ENCODE measurements at places on chromosomes 3 and 15. TPM values are rescaled to one million over a fixed set of nuclear protein-coding genes. Genes with fewer than 3 reads are reported as not detected.

The RNF7 gene
- 117 TPM for total RNA-seq

The TP63 gene
- 0.11 TPM for total RNA-seq

The CEP63 gene
- total RNA-seq: 33.0 TPM

The LIPH gene
- 0.84 TPM for total RNA-seq

The PLSCR5 gene
- not detected for total RNA-seq

The ZBED2 gene
- not detected for total RNA-seq

The C2CD4B gene
- total RNA-seq: 0.72 TPM

The STRIT1 gene
- not detected for total RNA-seq

DNA sequence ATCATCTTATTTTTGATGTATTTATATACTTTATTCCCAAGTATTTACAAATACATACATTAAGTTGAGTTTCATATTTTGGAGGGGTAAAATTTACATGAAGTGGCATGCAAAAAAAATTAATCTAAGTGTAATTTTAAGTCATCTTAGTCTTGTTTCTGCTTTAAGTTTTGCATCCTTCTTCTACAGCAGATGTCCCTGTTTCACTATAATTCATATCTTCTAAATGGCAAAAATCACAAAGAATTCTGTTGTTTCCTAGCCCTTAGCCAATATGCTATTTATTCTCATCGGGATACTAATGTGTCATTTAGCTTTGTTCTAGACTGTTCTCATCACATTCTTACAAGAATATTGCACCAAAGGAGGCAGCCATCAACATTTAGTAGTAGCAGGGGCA lies 831.9 kb downstream of the GBE1 start:
- no peaks in the 10 kb centered on the region for H3K27me3 ChIP-seq
- no peak for DNase-seq
- no peaks in the 10 kb centered on the region for H3K36me3 ChIP-seq
- H3K4me3 ChIP-seq: no peak overlapping the region
- no peak overlapping the region for H3K27ac ChIP-seq

- H3K4me3 ChIP-seq: no peak overlapping the region
- DNase-seq: no peak
- H3K36me3 ChIP-seq: no peaks in the 10 kb centered on the region
- H3K27me3 ChIP-seq: peaks cover 49% of the 10 kb centered on the region
- H3K27ac ChIP-seq: no peak overlapping the region
- no peaks in the 10 kb centered on the region for H3K4me1 ChIP-seq
Measured at GRCh38 chr15:51739061-51739712, 1.7 kb upstream of the LYSMD2 start.

DNA sequence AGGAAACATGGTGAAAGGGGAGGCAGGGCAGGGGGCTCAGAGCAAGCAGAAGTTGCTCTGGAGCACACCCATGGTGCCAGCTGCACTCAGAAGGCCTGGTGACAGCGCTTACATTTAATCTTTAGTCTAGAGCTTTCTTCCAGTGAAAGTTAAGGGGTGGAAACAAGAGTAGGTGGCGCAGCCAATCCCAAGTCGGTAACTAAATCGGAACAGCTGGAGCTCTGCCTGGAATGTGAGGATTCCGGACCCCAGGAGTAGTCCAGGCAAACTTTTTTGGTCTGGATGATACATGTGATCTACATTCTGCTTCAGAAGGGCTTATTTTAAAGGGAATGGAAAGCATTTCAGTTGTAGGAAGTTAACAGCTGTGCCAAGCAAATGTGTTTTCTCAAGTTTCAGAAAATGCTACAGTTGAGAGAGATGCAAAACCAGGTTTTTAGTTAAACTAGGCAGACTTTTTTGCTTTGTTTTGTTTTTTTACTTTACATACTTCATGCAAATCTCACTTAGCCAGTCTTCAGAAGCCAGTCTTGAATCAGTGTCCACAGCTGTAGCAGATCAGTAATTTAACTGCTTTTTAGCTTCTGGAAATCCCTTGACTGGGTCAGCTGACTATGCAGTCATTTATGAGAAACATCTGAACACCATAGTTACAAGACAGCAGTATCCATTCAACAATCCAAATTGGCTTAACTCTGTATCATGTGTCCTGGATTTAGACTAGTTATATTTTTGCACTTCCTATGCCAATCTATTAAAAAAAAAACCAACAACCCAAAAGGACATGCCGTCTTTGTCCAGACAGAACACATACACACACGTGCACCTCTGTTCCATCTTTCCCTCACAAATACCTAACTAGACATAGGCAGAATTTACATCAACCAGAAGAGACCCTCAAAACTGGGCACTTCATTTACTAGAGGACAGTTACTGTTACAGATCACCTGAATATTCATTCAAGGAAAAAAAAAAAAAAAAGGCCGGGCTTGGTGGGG lies 33.2 kb downstream of the ZNF106 start:
- H3K4me1 ChIP-seq: no peaks in the 10 kb centered on the region
- H3K4me3 ChIP-seq: peak overlapping the region; percentile 48
- peak; percentile 94 for DNase-seq
- H3K36me3 ChIP-seq: no peaks in the 10 kb centered on the region
- no peaks in the 10 kb centered on the region for H3K27me3 ChIP-seq

GRCh38 chr3:11724615-11725339 lies 81.1 kb upstream of the VGLL4 start:
- H3K27me3 ChIP-seq: peaks cover 23% of the 10 kb centered on the region
- no peaks in the 10 kb centered on the region for H3K36me3 ChIP-seq
- no peak overlapping the region for H3K4me3 ChIP-seq
- H3K4me1 ChIP-seq: peaks cover 5% of the 10 kb centered on the region

- H3K27me3 ChIP-seq: no peaks in the 10 kb centered on the region
- H3K4me1 ChIP-seq: peaks cover 25% of the 10 kb centered on the region
- no peak overlapping the region for H3K4me3 ChIP-seq
Measured at GRCh38 chr3:66413151-66413751, 87.6 kb downstream of the LRIG1 start.

- no peaks in the 10 kb centered on the region for H3K4me1 ChIP-seq
- H3K4me3 ChIP-seq: no peak overlapping the region
- H3K27ac ChIP-seq: no peak overlapping the region
- DNase-seq: no peak
- no peaks in the 10 kb centered on the region for H3K27me3 ChIP-seq
- no peaks in the 10 kb centered on the region for H3K36me3 ChIP-seq
Measured at GRCh38 chr15:26805470-26805869, 32.6 kb upstream of the GABRB3 start.

GRCh38 chr3:43248185-43248583 lies 38.2 kb upstream of the SNRK start:
- H3K36me3 ChIP-seq: no peaks in the 10 kb centered on the region
- no peaks in the 10 kb centered on the region for H3K27me3 ChIP-seq
- no peaks in the 10 kb centered on the region for H3K4me1 ChIP-seq
- H3K27ac ChIP-seq: no peak overlapping the region

- no peak overlapping the region for H3K27ac ChIP-seq
- H3K4me3 ChIP-seq: no peak overlapping the region
- H3K27me3 ChIP-seq: peaks cover 35% of the 10 kb centered on the region
- no peaks in the 10 kb centered on the region for H3K4me1 ChIP-seq
- no peak for DNase-seq
Measured at GRCh38 chr3:12890610-12891390, 49.4 kb upstream of the RPL32 start.

- peaks cover 91% of the 10 kb centered on the region for H3K36me3 ChIP-seq
- H3K27me3 ChIP-seq: no peaks in the 10 kb centered on the region
- DNase-seq: no peak
- peaks cover 37% of the 10 kb centered on the region for H3K4me1 ChIP-seq
- no peak overlapping the region for H3K4me3 ChIP-seq
Measured at GRCh38 chr3:124838963-124839362, 48.2 kb downstream of the ITGB5 start.
